ENCODE measurements at places on chromosomes 12 and 14.
A peak's percentile ranks its signal among the peaks of the same experiment; 100 is the strongest.

- no peak for DNase-seq
These were observed 145.6 kb downstream of the DYRK2 start for GRCh38 chr12:67794161-67794560.

- DNase-seq, result peak; percentile 1
These were observed 4.5 kb upstream of the AQP2 start for GRCh38 chr12:49946086-49946485.

GRCh38 chr12:128573907-128574306 is 249.9 kb downstream of the SLC15A4 start:
- no peak for DNase-seq

GRCh38 chr12:57239587-57240065 is 10.1 kb downstream of the SHMT2 start:
- no peak for DNase-seq

GRCh38 chr12:130079279-130079678 is 83.0 kb upstream of the FZD10 start:
- DNase-seq, result no peak

DNA sequence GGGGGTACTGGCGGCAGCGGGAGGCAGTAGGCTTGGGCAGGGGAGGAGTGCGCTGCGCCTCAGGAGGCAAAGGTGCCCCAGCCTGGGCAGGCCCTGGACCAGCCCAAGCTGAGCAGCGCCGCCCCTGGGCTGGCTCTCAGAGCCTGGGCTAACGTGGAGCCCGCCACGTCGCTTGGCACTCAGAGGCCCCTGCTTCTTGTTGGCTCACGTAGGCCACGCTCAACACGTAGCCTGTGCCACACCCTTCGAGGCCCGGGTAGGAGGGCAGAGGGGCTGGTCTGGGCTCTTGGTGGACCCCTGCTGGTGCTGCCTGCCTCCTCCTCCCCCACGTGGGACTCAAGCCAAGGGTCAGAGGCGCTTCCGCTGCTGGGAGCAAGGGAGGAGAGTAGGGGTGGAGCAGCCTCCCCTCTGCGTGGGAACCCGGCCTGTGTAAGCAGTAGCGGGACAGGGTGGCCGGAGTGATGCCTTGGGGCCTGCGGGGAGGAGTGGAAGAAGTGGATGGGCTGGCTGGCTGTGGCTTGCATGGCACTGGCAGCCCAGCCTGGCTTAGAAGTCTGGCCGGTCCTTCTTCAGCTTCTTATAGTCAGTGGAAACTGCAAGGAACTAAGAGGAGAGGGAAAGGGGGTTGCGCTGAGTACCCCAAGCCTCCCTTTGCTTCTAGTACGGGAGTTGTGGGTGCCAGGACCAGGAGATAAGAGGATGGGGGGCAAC is 5.7 kb downstream of the SHMT2 start:
- no peak for DNase-seq

DNA sequence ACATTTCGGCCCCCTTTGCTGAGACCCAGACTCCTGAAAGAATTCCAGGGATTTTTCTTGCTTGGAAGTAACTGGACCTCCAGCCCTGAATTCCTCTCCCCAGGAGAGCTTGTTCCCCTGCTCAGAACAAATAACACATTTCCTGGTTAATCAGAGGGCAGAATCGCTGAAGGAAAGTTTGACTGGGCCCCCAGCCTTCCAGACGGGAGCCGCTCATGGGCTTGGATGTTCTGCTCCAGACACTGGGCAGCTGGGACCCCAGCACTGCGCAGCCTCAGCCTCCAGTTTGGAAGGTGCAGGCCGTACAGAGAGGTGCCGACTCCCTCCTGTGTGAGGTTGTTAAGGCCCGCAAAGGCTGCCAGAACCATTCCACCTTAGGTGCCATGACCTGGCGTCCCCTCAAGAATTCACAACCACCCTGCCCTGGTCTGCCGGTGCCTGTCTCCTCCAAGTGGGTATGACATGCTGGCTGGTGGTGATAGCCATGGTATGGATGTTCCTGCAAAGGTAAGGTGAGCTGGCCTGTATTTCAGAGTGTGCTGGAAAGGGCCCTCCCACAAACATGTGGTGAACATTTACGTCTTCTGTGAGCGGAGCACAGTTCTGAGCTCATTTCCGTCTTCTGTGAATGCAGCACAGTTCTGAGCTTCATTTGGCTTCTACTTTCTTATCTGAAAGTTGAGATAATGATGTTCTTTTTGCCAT is 5.1 kb upstream of the LTBP2 start:
- DNase-seq, result no peak

DNA sequence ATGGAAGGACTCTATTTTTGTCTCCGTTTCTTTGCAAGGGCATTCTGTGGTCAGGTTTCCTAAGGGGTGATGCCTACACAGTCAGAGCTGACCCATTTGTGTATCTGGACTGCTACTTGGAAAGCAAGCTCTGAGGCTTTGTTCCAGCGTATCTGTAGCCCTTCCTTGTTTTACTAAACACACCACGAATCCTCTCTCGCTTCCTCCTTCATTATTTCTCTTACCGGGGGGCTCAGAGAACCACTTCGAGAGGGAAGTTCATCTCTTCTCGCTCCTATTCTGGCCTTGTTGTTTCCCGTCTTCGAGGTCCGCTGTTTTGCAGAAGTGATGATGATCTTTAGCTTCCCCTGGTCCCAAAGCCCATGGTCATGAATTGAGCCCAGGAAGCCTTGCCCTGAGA is 164.7 kb downstream of the SSPN start:
- DNase-seq, result no peak

- no peak for DNase-seq
These were observed 18.3 kb upstream of the ATP2A2 start for GRCh38 chr12:110262442-110263388.

DNA sequence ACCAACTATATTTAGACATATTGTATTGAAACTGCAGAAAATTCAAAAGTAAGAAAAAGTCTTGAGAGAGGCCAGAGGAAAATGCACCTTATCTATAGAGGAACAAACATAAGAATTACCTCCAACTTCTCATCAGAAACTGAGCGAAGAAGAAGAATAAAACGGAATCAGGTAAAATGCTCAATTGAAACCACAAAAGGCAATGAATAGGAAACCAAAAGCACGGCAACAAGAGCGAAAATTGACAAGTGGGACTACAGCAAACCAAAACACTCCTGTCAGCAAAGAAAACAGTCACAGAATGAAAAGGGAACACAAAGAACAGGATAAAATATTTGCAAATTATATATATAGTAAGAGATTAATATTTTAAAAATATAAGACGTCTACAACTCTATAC is 61.9 kb upstream of the PARP11 start:
- DNase-seq, result peak; percentile 43

DNA sequence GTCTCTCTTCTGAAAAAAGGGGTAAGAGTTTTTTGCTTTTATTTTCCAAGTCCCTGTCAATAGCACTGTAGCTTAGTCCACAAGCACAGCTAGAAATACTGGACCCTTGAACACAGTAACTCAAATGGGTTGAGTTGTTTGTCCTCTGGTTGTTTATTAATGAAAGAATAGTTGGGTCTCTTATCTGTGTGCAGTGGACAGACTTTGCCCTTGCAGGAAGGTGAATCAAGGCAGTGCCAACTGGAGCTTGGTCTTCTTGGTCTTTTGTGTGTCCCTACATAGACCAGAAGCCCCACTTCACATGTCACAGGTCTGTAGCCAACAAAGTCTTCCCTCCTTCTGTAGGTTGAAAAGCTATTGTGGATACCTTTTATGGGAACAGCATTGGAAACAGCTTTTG is 322.0 kb downstream of the AACS start:
- no peak for DNase-seq

DNA sequence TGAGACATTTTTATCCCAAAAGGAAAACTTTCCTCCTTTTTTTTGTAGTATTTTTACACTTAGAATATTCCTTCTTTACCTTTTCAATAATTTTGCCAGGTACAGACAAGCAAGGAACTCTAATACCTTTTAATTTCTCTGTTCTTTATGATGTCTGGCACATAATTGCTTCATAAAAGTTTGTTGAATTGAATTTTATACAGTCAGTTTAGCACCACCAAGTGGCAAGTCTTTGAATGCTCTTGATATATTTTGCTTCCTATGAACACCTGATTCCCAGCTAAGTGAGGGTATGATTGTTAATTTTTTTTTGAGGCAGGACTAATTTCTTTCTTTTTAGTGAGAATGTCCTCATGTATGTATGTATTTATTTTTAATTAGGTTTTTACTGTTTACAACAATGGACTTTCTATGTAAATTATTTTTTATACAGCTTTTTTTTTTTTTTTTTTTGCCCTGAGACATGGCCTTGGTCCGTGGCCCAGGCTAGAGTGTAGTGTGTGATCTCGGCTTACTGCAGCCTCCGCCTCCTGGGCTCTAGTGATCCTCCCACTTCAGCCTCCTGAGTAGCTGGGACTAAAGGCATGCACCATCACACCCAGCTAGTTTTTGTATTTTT is 6.9 kb downstream of the TBC1D15 start:
- DNase-seq, result peak; percentile 43

DNA sequence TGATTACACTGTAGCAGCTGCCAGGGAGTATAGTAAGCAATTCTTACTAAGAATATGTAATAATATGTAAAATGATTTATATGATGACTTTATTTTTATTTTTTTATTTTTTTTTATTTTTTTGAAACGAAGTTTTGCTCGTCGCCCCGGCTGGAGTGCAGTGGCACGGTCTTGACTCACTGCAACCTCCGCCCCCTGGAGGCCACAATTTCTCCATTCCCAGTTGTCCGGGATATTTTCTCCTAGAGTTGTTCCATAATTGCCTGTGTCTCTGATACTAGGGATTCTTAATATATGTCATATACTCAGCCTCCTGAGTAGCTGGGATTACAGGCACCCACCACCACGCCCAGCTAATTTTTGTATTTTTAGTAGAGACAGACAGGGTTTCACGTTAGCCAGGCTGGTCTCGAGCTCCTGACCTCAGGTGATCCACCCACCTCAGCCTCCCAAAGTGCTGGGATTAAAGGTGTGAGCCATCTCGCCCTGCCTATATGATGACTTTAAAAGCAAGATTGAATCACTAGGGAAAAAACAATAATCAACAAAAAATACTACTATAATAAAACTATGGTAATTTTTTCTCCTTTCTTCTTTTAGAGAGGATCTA is 12.2 kb upstream of the ITPR2 start:
- DNase-seq, result no peak

DNA sequence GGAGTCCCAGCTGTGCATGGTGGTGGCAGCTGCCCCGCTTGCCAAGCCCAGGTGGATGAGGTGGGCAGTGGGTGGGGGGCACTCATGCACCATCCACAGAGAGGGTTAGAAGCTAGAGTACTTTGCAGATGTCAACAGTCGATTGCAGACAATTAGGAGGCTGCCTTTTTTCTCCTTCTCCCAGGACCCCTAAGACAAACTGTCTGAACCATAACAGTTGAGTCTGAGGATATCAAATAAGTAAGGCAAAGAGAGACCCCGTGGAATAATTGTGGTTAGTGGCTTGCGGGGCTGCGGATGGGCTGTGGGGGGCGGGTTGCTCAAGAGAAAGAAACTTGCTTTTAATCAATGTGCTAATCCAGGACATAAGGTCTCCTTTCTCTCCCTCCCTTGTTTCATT is 926.2 kb downstream of the VRK1 start:
- no peak for DNase-seq

- no peak for DNase-seq
These were observed 484.6 kb downstream of the GALC start for GRCh38 chr14:87508333-87508732.

- no peak for DNase-seq
These were observed 42.3 kb downstream of the BRAP start for GRCh38 chr12:111643427-111643826.

GRCh38 chr12:49137476-49137875 is 6.3 kb upstream of the TUBA1B start:
- DNase-seq, result no peak

DNA sequence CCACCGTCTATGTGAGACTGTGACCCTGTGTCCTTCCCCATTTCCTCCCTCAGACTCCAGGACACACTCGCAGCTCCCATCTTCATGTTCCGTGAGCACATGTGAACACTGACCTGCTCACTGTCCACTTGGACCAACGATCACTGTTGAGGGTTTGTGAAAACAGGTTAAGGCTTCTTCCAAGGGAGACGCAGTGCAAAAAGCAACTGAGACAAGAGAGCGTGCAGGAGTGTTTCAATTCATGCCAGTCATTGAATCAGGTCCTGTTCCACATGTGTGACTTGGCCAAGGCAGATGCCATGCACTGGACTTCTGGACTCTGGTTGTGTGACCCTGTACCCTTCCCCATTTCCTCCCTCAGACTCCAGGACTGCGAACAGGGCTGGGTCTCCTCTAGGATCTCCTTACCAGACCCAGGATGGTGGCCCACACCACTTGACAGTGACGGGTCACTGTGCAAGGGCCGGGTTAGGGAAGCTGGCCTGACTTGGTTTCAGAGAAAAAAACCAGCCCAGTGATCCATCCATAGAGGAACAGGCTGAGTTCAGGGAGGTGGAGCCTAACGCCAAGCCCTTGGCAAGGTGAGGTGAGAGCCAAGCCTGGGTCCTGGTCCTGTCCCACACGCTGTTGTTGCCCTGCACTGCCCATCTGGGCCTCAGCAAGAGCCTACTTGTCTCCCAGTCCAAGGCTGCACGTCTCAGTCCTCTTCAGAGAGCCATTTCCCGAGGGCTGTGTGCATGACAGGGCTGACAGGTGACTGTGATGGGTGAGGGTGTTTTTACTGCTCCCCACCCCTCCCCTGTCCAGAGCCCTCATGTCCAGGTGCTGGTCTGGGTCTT is 5.7 kb upstream of the KRT5 start:
- no peak for DNase-seq

GRCh38 chr14:92315050-92315805 is 7.7 kb upstream of the SLC24A4 start:
- DNase-seq, result no peak

DNA sequence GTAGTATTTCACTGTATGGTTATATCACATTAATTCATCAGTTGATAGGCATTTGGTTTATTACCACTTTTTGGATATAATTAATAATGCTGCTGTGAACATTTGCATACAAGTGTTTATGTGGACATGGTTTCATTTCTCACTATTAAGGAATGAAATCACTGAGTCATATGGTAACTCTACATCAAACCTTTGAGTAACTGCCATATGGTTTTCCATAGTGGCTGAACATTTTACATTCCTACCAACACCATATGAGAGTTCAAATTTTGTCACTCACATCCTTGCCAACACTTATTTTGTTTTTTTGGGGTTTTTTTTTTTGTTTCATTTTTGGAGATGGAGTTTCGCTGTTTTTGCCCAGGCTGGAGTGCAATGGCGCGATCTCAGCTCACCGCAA is 30.2 kb upstream of the EAPP start:
- DNase-seq, result no peak

GRCh38 chr14:68881396-68881795 is 88.5 kb upstream of the ZFP36L1 start:
- no peak for DNase-seq

GRCh38 chr12:101745481-101745880 is 6.2 kb upstream of the SYCP3 start:
- no peak for DNase-seq

- no peak for DNase-seq
These were observed 27.4 kb downstream of the GALNT16 start for GRCh38 chr14:69287098-69288010.

DNA sequence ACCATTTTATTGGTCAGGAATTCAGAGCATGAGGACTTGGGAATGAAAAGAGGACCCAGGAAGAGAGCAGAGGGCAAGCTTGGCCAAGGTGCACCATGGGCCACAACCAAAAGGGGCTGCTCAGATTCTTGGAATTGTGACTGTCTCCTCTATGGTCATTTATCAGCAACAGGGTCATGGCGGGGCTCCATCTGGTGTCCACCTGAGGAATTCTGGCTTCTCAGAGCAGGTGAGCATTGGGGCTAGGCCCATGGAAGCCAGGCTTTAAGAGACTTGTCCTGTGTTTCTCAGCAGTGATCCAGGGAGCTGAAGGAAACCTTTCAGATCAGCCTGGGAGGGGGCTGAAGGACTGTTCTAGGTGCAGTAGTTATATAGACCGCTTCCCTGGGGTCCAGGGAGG is 2.6 kb upstream of the RIN3 start:
- no peak for DNase-seq

GRCh38 chr14:53034688-53035230 is 83.9 kb upstream of the FERMT2 start:
- no peak for DNase-seq

Data from CD4-positive, alpha-beta T cell treated with Interleukin-2 at 100 ng/mL for 4 hours (primary cell).